Activated T-cell treated with anti-CD3 and anti-CD28 coated beads, Interleukin-2, amount 50 U/mL, for 4 hours (primary cell): ENCODE measurements at places on chromosomes 7 and 10. TPM values are rescaled to one million over a fixed set of nuclear protein-coding genes. Genes with fewer than 3 reads are reported as not detected.
A peak's percentile ranks its signal among the peaks of the same experiment; 100 is the strongest.

The PRF1 gene
- 15.7 TPM for total RNA-seq

DNA sequence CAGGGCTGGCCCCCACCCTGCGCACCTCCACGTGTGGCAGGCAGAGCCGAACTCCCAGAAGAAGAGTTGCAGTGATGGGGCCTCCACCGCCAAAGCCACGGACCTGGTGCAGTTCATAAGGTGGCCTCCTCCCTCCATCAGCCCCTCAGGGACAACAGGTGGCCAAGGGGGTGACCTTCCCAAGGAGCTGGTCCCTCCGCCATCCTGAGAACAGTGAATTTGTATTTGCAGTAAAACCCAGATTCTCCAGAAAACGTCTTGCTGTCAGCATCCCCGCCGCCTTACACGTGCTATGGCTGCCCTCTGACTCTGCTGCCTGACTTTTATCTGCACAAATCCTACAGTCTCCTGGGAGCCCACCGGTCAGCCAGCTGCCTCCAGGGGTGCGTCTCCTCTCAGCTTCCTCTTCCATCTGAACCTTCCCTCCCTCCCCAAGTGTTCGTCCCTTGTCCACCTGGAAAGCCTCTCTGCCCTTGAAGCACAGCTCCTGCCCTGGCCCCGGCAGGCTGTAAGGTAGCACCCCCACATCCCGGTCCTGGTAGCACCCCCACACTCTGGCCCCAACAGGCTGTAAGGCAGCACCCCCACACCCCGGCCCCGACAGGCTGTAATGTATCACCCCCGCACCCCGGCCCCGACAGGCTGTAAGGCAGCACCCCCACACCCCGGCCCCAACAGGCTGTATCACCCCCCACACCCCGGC is 311.8 kb downstream of the PTPRN2 start:
- no peak for DNase-seq

DNA sequence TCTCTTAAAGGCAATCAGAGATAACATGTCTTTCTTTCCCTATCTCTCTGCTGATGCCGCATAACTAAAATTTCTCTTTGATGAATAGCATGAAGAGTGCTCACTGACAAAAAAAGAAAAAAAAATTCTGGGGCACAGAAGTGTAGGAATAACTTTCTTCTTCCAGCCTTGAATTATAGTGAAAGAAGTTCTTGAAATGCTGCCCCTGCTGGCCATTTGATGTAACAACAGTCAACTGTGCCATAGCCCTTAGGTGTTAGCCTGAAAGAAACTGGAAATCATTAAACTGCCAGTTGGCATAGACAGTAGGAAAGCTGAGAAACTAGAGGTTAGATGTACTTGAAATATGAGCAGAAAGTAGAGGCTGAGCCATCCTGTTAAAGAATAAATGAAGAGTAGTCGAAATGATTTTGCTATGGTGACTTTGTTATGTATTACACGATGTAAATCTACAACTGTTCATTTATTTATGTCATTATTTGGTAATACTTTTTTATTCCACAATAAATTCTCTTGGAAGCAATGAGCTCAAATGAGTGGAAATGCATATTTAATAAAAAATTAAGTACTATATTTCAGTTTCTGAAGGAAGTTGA is 48.3 kb upstream of the FAM171A1 start:
- peak; percentile 21 for DNase-seq

The ATRNL1 gene
- total RNA-seq: 0.16 TPM

DNA sequence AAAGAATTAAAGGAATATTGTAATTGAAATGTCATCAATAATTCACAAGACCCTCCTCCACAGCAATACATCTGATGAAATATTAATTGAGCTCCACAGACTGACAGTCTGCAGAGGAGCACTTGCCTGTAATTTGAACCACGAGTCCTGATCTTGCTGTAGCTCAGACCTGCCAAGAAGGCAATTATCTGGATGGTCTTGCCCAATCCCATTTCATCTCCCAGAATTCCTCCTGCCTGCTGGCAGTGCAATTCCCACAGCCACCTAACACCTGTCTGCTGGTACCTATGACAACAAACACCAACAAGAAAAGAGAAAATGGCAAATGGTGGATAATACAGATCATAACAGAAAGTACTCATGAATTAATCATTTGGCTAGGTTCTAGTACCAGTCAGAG is 38.5 kb downstream of the ERCC6 start:
- no peak for DNase-seq

The FGFBP3 gene
- total RNA-seq: 2.3 TPM

- DNase-seq: no peak
These were observed 127.5 kb downstream of the ABCA13 start for GRCh38 chr7:48298779-48299178.

DNA sequence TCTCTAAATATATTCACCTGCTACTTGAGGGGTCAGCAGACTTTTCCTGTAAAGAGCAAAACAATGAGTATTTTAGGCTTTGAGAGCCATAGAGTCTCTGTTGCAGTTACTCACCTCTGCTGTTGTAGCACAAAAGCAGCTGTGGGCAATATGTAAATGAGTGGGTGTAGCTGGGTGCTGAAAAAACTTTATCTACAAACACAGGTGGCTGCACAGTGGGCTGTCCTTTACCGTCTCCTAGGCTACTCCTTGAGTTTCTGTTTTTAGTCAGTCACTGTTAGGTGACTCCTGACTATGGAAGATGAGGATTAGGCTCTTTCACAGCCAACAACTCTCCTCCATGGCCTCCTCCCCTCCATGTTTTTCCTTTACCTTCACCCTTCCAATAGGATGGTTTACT is 286.1 kb upstream of the C7orf33 start:
- DNase-seq: no peak

DNA sequence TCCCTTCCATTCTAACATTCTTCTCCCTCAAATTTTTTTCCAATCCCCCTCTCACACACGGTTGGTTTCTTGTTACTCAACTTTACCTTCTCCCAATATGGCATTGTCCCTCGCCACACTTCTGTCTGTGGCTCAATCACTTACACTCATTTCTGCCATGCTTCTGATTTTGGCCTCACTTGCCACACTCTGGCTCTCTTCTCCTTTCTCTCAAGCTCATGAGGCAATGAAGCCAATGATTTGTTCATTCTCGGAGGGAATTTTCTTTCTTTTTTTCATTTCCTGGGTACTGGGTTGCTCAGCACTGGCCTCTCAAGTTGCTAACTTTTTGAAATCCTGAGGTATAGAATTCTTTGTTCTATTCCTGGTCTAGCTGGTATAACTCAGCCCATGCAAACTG is 4.0 kb upstream of the MYOZ1 start:
- no peak for DNase-seq

- DNase-seq: no peak
These were observed 95.7 kb downstream of the BICC1 start for GRCh38 chr10:58608351-58608750.

The LDB3 gene
- total RNA-seq: 0.24 TPM

The ECD gene
- total RNA-seq: 37.4 TPM

DNA sequence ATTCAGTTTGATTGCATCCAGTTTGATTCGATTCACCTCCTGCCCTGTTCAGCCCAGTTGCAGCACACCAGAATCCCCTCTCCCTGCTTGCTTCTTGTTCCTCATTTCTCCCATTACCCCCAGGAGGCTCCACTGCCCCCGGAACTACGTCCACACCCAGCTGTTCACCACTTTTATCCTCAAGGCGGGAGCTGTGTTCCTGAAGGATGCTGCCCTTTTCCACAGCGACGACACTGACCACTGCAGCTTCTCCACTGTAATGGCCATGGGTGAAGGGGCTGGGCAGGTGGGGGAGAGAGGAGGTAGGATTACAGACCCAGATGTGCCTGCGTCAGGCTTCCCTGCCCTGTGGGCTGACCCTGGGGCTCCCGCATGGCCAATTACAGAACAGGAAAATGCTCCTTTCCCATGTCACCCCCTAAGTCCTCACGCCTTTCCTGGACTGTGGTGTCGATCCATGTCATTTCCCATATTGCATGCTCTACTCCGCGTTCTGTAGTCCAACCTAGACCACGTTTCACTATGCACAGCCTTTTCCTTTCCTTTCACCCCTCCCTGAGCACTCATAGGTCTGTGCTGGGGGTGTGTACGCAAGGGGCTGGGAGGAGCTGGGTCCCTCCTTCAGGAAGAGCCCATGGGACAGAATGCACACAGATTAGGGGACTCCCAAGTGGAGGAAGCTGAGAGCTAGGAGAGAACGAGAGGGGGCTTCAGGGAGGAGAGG is 8.2 kb downstream of the GHRHR start:
- no peak for DNase-seq

GRCh38 chr7:51315393-51316261 is 982 bp downstream of the COBL start:
- DNase-seq: no peak
